Central memory CD4-positive, alpha-beta T cell (primary cell): ENCODE measurements at places on chromosomes 11 and 22.

DNA sequence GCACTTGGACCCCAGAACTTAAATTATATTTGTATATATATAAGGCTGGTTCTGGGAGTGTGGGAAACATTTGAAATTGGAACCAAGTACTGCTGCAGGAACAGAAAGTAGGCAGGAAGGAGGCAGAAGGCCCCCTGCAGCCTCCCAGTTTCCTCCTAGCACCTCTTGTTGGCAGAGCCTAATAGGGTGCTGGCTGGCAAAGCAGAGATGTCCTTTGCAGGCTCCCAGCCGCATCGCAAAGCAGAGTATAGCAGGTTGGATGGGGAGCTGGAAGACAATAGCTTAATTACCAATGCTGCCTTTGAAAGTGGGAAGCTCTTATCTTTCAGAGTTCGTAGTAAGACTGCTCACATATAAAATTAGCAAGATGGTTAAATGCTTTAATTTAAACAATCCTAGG lies 370.8 kb upstream of the C11orf87 start:
- DNase-seq, result no peak

DNA sequence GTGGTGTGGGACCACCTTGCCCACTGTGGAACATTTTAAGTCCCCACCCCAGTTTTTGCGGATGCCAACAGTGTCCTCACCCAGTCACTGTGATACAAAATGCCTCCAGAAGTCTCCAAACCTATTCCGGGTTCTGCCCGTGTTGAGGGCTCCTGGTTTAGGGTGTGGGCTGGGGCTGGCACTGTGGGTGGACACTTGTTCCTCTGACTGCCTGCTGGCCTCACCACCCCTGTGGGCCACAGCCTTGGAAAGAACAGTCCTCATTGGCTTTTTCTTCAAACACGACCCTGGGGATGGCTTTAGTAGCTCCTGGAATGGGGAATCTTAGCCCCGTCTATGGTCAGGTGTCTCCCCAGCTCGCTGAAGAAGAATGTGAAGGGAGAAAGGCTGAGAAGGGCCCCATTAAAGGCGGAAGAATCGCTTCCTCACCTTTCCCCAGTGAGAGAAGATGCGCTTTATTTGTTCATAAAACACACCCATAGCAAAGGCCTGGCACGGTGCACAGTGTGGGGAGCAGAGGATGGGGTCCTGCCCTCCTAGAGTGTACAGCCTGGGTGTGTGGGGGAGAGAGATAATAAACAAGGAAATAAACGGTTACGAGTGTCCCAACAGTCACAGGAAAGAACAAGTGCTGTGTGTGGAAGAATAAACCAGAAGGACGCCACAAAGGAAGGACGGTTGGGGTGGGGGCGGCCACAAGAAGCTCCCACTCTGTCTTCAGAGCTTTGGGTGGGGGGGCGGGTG lies 91.6 kb upstream of the SLC22A12 start:
- DNase-seq, result no peak

DNA sequence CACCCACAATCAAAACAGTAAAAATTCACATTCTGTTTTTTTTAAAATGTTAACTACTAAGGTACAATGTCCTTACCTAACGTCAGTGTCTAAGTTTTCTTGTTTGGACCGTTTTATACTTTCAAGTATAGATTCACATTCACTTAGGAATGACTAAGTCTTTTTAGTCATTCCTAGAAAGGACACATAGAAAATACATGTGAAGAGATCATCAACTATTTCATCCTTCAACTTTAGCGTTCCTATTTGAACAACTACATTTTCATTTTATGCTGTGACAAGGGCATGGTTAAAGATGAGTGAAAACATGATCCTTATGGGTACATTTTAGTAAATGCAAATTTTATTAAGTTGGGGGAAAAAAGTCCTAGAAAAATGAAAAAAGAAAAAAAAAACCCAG lies 62.8 kb downstream of the DDX10 start:
- DNase-seq, result no peak

- DNase-seq, result no peak
These were observed 224.4 kb upstream of the POU2AF2 start for GRCh38 chr11:111021131-111021530.
